ENCODE measurements at places on chromosomes 13 and 19.

GRCh38 chr13:95697052-95697680 is 20.2 kb downstream of the DNAJC3 start:
- no peak for DNase-seq

DNA sequence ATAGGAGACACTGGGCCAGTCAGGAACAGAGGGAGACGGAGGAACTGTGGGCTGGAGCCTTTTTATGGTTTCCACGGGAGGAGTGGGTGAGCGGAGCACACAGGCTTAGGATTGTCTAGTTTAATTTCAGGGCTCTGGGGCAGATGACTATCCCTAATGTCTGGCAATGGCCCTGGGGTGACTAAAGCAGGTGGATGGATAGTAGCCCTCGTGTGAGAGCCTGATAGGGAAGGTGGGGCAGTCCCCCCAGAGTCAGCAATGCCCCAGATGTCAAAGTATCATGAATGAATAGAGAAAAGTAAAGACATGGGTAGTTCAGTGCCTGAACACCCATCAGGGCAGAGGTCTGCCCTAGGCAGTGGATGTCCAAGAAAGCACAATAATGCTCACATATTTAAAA is 94.2 kb downstream of the ZDHHC20 start:
- DNase-seq, result no peak

GRCh38 chr13:27924529-27925141 is 4.8 kb downstream of the PDX1 start:
- DNase-seq, result no peak

DNA sequence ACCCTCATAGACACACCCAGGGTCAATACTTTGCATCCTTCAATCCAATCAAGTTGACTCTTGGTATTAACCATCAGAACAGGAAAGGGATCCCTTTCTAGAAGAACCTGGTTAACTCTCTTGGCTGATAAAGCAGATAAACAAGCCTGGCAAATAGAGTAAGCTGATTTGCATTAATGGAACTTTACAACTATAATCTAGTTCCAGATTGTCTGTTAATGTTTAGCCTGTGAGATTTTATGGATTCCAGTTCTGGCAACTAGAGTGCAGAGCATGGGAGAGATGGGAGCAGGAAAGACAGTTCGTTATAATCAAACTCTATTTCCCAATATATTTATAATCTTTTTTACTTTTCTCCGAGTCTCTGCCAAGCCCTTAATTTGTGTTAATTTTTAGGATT is 272.6 kb upstream of the KLHL1 start:
- no peak for DNase-seq

- no peak for DNase-seq
Measured at GRCh38 chr13:80101040-80101439, 239.9 kb downstream of the SPRY2 start.

GRCh38 chr13:80860845-80861244 is 519.9 kb upstream of the SPRY2 start:
- DNase-seq, result no peak

DNA sequence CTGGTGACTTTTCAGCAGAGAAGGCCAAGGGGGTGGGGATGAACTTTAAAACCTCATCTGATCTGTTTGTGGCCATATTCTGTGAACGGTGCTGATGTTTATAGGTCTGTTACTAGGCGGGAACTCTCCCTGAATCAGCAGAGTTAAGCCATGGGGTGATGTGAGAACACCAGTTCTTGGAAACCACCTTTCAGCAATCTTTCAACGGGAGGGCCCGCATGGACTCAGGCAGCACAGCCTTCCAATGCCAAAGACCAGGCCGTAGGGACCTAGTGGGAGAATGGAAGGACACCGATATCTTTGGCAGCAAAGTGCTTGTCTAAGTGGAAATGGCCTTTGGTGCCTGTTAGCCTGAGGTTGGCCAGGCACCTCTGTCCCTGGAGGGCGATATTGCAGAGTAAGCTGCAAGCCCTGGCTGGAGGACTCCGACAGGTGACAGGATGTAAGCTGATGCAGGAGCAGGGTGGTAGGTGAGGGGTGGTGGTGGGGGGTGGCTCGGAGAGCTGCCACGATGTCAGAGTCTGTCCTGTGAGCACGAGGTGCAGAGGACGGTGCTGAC is 57.0 kb downstream of the ERCC5 start:
- DNase-seq, result no peak

DNA sequence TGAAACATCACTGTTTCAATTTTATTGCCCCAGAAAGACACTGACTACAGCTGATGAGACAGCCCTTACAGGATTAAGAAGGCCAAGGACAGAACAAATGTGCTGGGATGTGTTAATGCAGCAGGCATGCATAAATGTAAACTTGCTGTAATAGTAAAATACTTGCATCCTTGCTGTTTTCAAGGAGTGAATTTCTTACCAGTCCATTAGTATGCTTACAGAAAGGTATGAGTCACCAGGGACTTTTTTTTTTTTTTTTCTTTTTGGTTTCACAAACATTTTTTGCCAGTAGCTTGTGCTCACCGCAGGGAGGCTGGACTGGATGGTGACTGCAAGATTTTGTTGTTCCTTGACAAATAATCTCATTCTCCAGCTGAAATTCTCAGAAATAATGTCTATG is 55.1 kb downstream of the GPR180 start:
- DNase-seq, result peak; percentile 58

DNA sequence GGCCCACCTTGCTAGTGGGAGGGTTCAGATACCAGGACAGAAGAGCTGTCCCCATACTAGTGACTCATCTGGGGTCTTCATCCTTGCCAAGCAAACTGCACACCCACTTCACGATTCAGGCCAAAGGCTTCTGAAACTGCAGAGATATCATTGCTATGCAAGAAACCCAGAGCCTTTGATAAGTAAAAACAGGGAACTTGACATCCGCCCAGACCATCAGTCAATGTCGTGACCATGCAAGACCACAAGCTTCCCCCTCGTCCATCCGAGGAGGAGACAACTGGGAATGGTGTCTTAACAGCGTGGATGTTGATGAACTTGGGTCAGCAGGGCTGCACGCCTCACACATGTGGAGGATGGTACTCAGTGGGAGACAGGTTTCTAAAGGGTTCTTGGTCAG is 58.0 kb downstream of the ABCC4 start:
- DNase-seq, result no peak

DNA sequence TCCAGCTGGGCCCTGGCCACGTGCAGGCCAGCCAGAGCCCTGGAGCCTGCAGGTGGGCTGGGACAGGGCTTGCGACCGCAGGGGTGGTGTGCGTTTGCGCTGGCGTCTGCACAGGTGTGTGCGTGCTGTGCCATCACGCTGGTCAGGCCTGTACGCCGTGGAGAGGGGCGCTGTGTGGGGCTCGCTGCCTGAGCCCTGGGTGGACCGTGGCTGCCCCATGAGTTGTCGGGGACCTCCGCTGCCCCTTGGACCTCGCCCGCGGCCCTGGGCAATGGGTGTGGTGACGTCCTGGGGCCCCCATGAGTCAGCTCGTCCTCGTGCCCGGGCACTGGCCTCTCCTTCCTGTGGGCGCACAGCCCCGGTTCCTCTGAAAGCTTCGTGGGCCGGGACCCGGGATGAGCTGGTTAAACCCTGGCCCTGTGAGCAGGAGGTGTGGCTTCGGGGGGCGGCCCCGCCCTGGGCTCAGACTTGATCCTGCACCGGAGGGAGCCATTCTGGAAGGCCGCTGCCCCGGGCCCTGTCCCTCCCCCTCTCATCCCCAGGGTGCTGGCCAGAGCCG is 6.8 kb downstream of the CSNK1G2 start:
- no peak for DNase-seq

GRCh38 chr13:108795841-108796240 is 166.4 kb downstream of the MYO16 start:
- DNase-seq, result no peak

GRCh38 chr13:94233401-94233800 is 246.1 kb downstream of the DCT start:
- DNase-seq, result no peak

GRCh38 chr19:43562698-43563241 is 12.6 kb downstream of the XRCC1 start:
- DNase-seq, result peak; percentile 82

- no peak for DNase-seq
Measured at GRCh38 chr19:47209319-47210179, 21.4 kb downstream of the BBC3 start.

GRCh38 chr19:35495107-35496064 is 5.1 kb upstream of the KRTDAP start:
- DNase-seq, result peak; percentile 76

GRCh38 chr13:91659256-91660075 is 261.0 kb downstream of the GPC5 start:
- DNase-seq, result peak; percentile 3

DNA sequence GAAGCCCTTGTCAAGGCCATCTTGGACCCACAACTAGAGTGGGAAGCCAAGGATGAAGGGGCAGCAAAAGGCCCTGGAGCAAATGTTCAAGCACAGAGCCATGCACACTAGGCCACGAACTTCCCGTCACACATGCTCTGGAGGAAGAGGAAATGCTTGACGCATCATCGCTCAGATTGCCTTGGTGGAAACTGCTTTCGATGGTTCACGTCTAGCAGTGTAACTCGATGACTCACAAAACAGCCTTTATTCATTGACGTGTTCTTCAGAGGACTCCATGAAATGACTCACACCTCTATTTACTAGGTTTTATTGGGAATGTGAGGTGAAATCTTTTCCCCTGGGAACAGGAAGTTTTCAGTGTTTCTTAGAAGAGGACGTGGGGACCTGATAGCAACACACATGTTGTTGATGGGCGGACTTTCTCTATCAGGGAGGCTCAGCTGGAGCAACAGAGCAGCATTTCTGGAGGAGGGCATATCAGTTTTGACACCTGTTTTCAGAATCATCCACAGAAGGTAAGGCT is 79.8 kb upstream of the FLT1 start:
- peak; percentile 61 for DNase-seq

- peak; percentile 63 for DNase-seq
Measured at GRCh38 chr13:50080911-50081678, 65.9 kb downstream of the KCNRG start.

GRCh38 chr13:32781906-32782305 is 195.7 kb downstream of the PDS5B start:
- no peak for DNase-seq

DNA sequence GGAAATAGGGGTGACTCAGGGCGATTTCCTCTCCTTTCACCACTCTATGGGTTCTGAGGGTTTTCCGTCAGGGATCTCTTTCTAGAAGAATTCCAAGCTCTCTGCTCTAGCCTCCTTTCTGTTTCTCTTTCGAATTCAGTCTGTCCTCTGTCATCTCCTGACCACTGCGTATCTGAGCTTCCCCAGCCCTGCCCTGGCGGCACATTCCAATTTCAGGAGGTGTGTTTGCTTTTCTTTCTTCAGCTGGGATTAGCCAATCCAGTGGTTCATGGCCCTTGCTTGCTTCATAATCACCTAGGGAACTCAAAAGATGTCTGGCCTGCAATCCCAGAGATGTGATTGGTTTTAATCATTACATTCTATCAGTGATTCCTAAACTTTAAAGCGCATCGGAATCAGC is 9.4 kb downstream of the IFNL2 start:
- no peak for DNase-seq

DNA sequence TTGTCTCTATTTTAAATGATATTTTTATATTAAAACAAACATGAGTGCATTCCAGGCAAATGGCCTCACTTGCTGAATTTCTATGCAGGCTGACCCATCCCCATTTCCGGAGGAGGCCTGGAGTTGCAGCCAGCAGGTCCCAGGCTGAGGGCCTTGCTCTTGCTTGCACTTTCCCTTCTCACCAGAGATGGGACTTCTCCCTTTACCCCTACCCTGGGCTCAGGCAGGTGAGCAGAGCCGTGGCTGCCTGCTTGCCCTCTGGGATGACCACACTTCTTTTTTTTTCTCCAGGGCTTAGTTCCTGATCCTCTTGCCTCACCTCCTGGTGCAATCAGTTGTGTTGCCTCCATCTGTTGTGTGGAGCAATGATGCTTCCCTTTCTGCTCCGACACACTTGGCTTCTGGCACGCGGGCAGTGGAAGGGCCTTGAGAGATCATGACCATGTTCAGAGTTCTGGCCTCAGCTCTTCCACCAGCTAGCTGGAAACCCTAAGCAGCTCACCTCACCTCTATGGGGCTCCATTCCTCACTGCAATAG is 11.1 kb upstream of the OLFM4 start:
- no peak for DNase-seq

DNA sequence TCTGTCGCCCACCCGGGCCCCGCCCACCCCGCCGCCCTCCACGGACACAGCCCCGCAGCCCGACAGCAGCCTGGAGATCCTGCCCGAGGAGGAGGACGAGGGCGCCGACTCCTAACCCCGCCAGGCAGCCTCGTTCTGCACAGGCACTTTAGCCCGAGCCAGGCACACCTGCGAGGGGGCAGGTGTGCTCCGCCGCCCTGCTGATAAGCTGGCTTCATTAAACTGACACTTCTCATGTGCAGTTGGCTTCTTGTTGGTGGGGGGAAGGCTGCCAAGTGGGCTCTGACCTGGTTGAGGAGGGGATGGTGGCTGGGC is 8.2 kb downstream of the IL4I1 start:
- no peak for DNase-seq

- DNase-seq, result no peak
Measured at GRCh38 chr13:24261566-24261965, 47.8 kb upstream of the C1QTNF9 start.

DNA sequence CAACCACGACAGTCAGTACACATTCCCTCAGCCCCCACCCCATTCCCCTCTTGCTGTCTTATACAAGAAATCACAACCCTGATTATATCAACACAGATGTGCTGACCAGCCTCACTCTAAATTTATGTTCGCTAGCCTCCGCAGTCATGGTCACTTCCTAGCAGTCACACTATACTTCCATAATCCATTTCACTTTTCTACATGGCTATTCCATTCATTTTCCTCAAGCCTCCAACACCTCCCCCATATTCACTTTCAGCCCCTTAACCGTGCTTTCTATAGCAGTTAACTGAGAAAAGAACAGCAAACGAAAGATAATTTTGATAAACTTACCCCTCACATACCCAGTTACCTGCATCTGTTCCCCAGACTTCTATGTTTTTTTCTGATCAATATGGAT is 8.4 kb downstream of the LSM14A start:
- DNase-seq, result no peak

GRCh38 chr19:54677217-54677616 is 14.4 kb downstream of the LILRB4 start:
- no peak for DNase-seq

- DNase-seq, result no peak
Measured at GRCh38 chr13:42968906-42969305, 23.1 kb downstream of the EPSTI1 start.

GRCh38 chr19:29845574-29846176 is 33.9 kb downstream of the CCNE1 start:
- peak; percentile 54 for DNase-seq

DNA sequence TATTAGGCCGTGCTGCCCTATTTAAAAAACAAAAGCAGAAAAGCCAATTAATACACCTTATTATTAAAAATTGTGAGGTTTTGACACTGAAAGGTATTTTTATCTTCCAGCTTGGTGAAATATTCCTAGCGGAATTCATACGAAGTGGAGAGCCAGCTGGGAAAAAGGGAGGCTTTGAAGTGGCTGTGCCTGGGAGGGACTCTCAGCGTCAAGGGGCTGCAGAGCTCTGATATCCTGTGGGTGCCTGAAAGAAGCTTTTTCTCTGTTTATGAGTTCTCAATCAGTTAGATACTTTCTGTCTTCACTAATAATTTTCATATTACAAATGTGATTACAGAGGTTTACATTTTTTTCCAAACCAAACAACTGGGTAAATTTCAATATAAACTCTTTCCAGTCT is 140.2 kb upstream of the MIR17HG start:
- no peak for DNase-seq

Measured in GM12865 (cell line).